ENCODE measurements at places on chromosomes 5 and 9. TPM values are rescaled to one million over a fixed set of nuclear protein-coding genes. Genes with fewer than 3 reads are reported as not detected.

The FOCAD gene
- total RNA-seq, result 21.6 TPM

The LRRC70 gene
- total RNA-seq, result 2.5 TPM

The OCLN gene
- 4.4 TPM for total RNA-seq

The TAS2R1 gene
- not detected for total RNA-seq

The TRMO gene
- 23.6 TPM for total RNA-seq

The CAMK2A gene
- not detected for total RNA-seq

The PPIC gene
- total RNA-seq, result not detected

The TRIM7 gene
- 2.7 TPM for total RNA-seq

The SUSD3 gene
- 68.4 TPM for total RNA-seq

The CDC23 gene
- 42.3 TPM for total RNA-seq

The ACSL6 gene
- total RNA-seq, result 6.7 TPM

The KIF20A gene
- total RNA-seq, result 66.2 TPM

The PCDHGA11 gene
- total RNA-seq, result not detected

The FAM81B gene
- total RNA-seq, result not detected

The DNM1 gene
- 9.2 TPM for total RNA-seq

The ARHGEF37 gene
- 0.64 TPM for total RNA-seq

GRCh38 chr9:69018737-69019136 lies 4.8 kb upstream of the PRKACG start:
- no peak for ATAC-seq

- no peak for ATAC-seq
Observed at GRCh38 chr5:32147959-32148358, 26.2 kb downstream of the GOLPH3 start.

- no peak for ATAC-seq
Observed at GRCh38 chr9:73845954-73846690, 651.0 kb upstream of the RORB start.

DNA sequence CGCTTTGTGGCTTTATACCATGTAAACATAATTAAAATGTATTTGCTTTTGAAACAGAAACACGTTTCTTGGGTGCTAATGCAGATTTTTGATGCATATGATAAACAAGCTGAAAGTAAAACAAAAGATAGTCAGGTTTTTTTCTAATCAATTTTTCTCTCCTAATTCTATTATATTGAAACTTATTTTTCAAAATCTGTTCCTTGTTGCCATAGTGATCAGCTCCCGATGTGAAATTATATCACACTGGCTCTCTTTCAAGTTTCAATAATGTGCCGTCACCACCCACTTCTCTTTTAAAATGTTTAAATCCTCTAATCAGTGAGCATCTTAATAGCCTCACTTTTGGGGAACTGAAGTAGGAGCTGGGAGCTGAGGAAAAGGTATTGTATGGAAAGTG lies 36.4 kb upstream of the DAPK1 start:
- no peak for ATAC-seq

DNA sequence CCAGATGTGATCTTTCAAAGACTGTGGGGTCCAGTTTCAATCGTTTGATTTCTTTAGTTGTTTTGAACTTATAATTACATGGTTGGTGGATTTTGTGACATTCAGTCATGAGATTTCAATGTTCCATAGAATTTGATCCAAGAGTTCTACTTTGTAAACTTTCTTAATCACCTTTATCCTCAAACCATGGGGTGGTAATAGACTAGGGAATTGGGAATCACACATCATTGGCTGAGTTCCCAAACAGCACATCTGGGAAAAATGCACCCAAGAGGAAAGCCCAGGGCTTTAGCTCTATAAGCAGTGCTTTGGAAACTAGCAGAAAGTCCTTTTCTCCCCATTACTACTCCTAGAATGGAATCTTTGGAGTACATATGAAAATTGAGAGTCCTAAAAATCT lies 177.6 kb downstream of the NNT start:
- ATAC-seq, result no peak

- ATAC-seq, result peak; percentile 15
Observed at GRCh38 chr9:128340691-128341434, 536 bp downstream of the SLC27A4 start.

DNA sequence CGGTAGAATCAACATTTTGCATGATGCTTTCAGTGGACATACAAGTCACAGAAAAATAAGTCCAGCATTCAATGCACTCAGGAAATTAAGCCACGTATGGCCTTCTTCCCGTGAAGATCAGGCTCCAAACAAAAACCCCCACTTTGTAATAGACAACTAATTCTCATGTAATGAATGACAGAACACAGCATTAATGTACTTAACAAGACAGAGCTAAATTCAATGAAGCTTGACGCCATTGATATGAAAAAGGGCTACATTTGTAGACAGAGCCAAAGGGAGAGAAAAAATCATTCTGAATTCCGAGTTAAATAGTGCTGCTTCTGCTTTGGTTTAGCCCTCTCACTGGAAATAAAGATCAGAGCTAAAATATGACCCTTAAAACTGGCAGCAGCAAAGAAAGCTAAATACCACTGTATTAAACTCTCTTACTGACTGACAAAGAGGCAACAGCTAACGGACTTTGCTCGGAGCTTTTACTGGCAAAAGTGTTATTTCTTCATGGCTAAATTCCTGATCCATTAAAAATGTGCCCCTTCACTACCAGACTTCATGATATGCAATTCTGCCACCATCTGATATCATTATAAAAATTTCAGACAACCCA lies 250.5 kb downstream of the BNC2 start:
- ATAC-seq, result no peak

DNA sequence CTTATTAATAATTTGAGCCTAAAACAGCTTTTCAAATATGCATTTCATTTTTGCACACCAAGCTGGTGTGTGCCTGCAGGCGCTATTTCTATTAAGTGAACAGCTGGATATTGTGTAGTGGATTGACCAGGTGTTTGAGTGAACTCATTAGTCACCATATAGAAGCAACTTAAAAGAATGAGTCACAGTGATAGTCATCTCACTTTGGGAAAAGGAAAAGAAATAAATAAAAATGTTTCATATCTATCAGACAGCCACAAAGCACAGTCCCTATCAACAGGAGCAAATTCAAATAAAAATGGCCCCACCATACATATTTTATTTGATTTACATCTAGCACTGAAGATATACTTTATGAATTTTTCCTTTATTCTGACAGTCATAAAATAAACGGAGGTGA lies 456.5 kb upstream of the CDH9 start:
- ATAC-seq, result no peak

- ATAC-seq, result no peak
Observed at GRCh38 chr9:15211160-15211814, 95.7 kb downstream of the TTC39B start.

- no peak for ATAC-seq
Observed at GRCh38 chr9:33331377-33331891, 41.1 kb downstream of the NFX1 start.

DNA sequence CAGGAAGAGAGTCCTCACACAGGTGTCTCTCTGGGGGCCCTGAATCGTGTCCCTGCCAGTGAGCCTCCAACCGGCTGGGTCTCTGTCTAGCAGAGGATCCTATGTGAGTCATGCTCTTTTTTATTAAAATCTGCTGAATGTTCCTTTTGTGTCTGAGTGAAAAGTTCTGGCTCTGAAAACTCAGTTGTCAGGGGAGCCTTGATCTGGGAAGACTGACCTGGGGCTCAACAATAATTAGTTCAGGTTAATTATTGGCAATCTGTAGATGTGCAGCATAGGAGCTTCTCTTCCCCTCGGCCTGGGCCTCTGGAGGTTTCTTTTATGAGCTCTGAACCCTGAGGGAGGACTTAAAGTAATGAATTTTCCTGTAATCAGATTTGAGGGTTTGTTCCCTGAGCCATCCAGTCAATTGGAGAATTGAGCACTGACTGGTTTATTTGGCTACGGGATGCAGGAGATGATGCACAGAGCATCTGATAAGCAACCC lies 45.2 kb downstream of the ALG2 start:
- no peak for ATAC-seq

- no peak for ATAC-seq
Observed at GRCh38 chr9:96040591-96041461, 165.3 kb downstream of the ERCC6L2 start.

DNA sequence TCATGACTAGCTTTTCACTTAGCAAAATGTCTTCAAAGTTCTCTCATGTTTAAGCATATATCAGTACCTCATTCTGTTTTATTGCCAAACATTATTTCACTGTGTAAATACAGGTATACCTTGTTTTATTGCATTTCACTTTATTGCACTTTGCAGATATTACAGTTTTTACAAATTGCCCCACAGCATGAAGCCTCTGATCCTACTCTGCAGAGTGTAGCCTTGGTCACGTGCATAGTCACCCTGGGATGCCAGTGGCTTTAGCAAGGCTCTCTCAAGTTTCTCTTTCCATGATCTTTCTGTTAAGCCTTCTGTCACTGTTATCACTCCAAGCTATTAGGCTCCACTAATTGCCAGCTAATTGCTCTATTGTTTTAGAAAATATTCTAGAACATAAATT lies 182.2 kb upstream of the GRIA1 start:
- no peak for ATAC-seq

GRCh38 chr5:169263591-169263990 lies 37.3 kb downstream of the SLIT3 start:
- no peak for ATAC-seq

DNA sequence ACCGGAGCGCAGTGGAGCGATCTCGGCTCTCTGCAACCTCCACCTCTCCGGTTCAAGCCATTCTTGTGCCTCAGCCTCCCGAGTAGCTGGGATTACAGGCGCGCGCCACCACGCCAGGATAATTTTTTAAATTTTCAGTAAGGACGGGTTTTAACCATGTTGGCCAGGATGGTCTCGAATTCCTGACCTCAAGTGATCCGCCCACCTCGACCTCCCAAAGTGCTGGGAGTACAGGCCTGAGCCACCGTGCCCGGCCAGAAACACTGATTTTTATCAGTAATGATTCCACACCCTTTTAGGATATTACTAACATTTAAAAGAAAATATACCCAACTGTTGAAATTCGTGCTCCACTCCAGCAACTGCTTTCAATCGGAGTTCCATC lies 464 bp upstream of the FAM151B start:
- ATAC-seq, result no peak

- ATAC-seq, result no peak
Observed at GRCh38 chr5:82332064-82332855, 54.1 kb upstream of the RPS23 start.

GRCh38 chr5:156677963-156678362 lies 172.1 kb upstream of the PPP1R2B start:
- ATAC-seq, result no peak

DNA sequence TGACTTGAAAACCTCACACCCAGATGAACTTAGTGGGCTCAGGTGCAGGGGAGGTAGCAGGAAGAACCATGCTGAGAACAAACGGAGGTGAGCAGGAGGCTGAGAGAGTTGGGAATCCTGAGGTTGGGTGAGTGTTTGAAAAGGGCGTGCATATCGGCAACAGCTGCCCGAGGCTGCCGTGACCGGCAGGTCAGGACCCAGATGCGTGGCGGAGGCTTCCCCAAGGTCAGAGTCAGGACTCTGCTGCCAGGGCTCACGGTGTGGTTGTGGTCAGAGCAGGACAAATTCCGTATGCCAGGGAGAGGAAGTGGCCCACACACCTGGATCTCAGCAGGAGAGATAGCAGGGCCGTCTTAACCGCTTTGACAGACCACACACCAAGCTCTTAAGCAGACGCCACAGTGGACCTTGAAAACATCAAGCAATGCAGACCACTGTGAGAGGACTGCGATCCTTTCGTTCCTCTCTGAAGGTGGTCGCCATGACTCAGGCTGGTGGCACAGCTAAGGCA lies 43.1 kb downstream of the ADAMTS16 start:
- ATAC-seq, result no peak

DNA sequence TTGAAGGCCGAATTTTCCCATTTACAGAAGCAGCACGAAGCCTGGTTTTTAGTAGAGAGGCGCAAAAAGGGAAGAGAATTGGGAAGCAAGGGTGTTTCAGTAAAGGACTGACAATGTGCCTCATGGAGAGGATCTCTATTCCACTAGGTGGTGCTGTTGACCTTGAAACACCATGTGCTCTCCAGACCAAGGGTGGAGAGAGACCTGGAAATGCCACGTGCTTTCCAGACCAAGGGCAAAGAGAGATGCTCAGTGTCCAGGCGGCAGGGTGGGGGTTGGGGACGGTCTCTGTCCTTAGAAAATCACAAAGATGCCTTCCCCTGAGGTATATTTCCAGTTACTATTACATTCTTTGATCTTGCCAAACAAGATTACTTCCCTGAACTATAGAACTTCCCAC lies 425.3 kb downstream of the CSNK1G3 start:
- ATAC-seq, result no peak

- ATAC-seq, result peak; percentile 50
Observed at GRCh38 chr5:177546258-177546741, 8.1 kb downstream of the FAM193B start.

- ATAC-seq, result no peak
Observed at GRCh38 chr5:69364414-69364813, 4.9 kb downstream of the AK6 start.

GRCh38 chr5:103424026-103424425 lies 138.6 kb downstream of the NUDT12 start:
- no peak for ATAC-seq

GRCh38 chr9:122402403-122402871 lies 31.6 kb downstream of the PTGS1 start:
- ATAC-seq, result peak; percentile 89

GRCh38 chr9:89367281-89367680 lies 49.0 kb downstream of the SECISBP2 start:
- ATAC-seq, result no peak

DNA sequence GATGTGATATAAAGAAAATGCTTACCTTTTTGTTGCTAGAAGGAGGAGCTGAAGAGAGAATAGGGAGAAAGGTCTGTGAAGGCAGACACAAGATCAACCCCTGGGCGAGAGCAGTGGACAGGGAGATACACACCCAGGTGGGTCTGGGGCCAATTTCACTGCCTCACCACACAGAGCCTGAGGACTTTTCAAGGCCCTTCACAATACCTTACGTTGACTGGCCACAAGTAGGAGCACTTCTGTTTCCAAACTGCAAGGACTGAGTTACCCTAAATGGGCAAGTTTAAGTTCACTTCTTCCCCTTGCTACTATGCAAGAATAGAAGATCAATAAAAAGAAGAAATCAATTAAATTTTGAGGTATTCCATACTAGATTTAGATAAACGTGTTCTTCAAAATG lies 174.5 kb upstream of the SLC12A2 start:
- peak; percentile 63 for ATAC-seq

- ATAC-seq, result no peak
Observed at GRCh38 chr9:136098844-136099243, 3.8 kb upstream of the NACC2 start.

GRCh38 chr9:78439190-78439865 lies 142.4 kb downstream of the PSAT1 start:
- ATAC-seq, result peak; percentile 54

GRCh38 chr5:52895572-52896413 lies 93.4 kb upstream of the ITGA2 start:
- ATAC-seq, result no peak
